ENCODE measurements at places on chromosomes 7 and 10. TPM values are rescaled to one million over a fixed set of nuclear protein-coding genes. Genes with fewer than 3 reads are reported as not detected.
A peak's percentile ranks its signal among the peaks of the same experiment; 100 is the strongest.

Gene OR6V1
- total RNA-seq: not detected

DNA sequence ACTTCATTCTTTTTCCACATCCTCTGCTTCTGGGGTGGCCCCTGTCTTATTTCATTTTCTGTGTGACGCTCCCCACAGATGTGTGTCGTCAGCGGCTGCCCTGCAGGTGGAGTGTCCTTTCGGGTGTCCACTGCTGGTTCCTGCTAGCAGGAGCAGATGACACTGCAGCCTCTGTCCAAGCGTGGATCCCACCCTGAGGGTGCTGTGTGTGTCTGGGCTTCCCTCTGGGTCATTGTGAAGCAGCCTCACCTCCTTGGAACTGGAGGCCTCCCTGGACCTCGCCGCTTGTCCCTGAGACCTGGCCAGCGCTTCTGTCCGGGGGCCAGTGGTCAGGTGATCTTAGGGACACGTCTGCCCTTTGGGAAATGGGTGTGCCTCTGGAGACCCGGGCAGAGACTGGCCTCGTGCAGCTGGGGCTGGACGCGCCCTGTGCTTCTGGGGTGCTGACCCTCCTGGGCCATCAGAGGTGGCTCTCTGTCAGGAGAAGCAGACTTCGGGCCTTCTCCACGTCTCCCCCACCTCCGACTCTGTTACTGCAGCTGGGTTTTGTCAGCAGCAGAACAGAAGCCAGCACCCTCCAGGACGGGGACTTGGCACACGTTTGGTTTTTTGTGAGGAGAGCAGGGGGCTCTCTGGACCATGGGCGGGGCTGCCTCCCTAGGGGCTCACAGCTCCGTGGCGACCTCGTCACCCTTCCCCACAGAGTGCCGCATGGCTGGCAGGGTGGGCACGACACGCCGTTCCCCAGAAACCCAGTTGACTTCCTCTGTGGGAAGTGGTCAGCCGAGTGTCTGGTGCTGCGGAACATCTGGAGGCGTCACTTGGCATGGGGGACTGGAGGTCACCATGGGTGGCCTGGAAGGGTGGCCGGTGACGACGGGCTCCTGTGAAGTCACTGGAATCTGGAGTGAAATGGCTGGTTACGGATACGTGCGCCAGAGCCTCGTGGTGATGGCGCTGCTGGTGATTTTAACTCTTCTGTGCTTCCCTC, 48.4 kb downstream of the INPP5A start:
- DNase-seq: no peak
- H3K4me3 ChIP-seq: peak overlapping the region; percentile 0
- peaks cover 61% of the 10 kb centered on the region for H3K4me1 ChIP-seq
- peak overlapping the region; percentile 14 for H3K27ac ChIP-seq

- H3K36me3 ChIP-seq: no peaks in the 10 kb centered on the region
- no peaks in the 10 kb centered on the region for H3K27me3 ChIP-seq
- no peak for DNase-seq
- H3K27ac ChIP-seq: no peak overlapping the region
- peaks cover 6% of the 10 kb centered on the region for H3K4me1 ChIP-seq
These were observed 102.5 kb upstream of the SAMD8 start for GRCh38 chr10:75008952-75009351.

DNA sequence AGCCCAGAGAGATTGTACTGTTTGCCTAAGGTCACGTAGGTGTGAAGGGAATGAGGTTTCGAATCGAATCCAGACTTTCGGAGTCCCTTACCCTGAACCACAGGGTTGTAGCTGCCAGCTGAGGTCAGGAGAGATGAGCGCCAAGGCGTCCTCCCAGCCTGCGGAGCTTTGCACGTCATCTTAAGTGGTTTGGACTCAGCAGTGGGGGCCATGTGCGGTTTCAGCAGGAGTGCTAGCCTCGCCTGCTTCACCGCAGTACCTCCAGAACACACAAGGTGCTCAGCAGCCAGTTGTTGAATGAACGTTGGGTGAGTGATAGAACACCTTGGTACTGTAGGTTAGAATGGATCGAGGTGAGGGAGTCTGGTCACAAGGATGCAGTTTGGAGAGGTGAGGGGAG, 74.9 kb upstream of the PPIF start:
- no peaks in the 10 kb centered on the region for H3K27me3 ChIP-seq
- H3K27ac ChIP-seq: no peak overlapping the region
- H3K4me3 ChIP-seq: no peak overlapping the region
- DNase-seq: no peak
- peaks cover 6% of the 10 kb centered on the region for H3K36me3 ChIP-seq
- peaks cover 58% of the 10 kb centered on the region for H3K4me1 ChIP-seq

DNA sequence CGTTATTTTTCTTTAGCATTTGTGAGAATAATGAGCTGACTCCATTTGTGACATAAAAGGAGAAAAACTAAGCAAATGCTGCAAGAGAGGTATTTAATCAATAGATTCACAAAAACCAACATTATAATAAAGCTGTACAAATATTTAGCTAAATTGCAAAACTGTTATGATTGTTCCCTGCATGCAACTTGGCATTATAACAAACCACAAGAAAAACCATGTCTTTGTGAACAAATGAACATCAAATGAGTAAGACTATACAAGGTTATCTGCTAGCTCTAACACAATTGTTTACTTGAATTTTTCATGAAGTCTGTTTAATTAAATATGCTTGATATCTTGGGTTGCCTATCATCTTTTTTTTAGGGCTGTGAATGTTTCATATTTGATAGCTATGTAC, 50.8 kb upstream of the PPP1R9A start:
- H3K36me3 ChIP-seq: no peaks in the 10 kb centered on the region
- no peaks in the 10 kb centered on the region for H3K4me1 ChIP-seq
- H3K27ac ChIP-seq: no peak overlapping the region
- H3K27me3 ChIP-seq: no peaks in the 10 kb centered on the region

- no peaks in the 10 kb centered on the region for H3K27me3 ChIP-seq
- no peaks in the 10 kb centered on the region for H3K4me1 ChIP-seq
- no peak for DNase-seq
- H3K4me3 ChIP-seq: no peak overlapping the region
- no peaks in the 10 kb centered on the region for H3K36me3 ChIP-seq
- no peak overlapping the region for H3K27ac ChIP-seq
These were observed 109.8 kb downstream of the MALRD1 start for GRCh38 chr10:19158358-19158757.

Gene ERVW-1
- not detected for total RNA-seq

DNA sequence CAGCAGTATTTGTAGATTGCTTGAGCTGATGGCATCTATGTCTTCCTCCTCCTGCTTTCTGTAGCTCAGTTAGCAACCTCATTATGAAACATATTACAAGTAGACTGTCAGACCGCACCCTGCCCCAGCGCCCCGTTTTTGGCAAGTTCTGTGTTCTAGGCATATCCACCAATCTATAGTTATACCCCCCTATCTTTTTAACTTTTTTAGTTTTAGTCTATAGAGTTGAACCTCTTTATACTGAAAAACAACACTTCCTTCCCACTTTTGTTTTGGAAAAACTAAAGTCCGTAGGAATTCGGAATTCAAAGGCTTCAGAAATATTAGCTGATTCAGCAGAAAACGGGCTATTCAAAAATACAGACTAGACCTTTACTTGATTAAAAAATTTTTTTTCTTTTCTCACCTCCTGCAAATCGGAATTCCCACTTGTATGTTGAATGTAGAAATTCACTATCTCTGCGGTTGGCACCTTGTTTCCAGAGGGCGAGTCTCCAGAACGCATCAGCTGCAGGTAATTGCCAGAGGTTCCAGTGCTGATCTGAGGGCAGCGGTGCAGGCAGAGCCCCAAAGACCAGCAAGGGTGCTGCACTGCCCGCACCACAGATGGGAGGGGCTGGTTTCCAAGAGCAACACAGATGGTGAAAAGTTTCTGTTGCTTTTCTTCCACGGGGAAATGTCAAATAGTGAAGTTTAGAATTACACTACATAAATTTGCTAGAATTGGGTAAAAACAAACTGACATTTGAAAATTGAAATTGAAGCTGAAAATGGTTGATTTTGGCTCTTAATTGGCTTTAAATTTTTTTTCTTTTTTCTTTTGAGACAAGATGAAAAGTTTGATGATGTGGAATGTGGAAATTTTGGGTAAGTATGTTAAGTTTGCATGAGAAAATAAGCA, 2.2 kb upstream of the FZD8 start:
- H3K27me3 ChIP-seq: no peaks in the 10 kb centered on the region
- peaks cover 14% of the 10 kb centered on the region for H3K4me1 ChIP-seq
- no peak for DNase-seq

DNA sequence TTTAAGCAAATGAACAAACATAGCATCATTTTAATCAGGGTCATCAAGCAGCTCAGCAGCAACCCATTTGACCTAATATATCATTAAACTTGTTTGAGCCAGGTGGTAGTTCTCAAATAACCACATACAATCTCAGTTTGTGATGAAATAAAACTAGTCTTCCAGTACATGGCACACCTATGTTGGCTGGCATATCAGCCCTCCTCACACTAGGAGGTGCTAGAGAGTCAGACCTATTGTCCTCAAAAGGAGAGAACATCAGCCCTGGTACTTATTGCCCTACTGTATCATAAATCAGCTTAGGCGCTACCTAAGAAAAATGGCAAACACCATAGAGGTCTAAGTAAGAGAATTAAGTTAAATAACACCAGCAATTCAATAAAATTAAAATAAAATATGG, 81.7 kb downstream of the CABCOCO1 start:
- no peaks in the 10 kb centered on the region for H3K4me1 ChIP-seq
- no peak for DNase-seq
- no peak overlapping the region for H3K27ac ChIP-seq
- H3K36me3 ChIP-seq: no peaks in the 10 kb centered on the region
- H3K27me3 ChIP-seq: no peaks in the 10 kb centered on the region

Gene CYP26A1
- total RNA-seq: not detected

GRCh38 chr7:83655951-83656556, 7.1 kb upstream of the SEMA3E start:
- no peak for DNase-seq
- H3K4me1 ChIP-seq: no peaks in the 10 kb centered on the region
- H3K27ac ChIP-seq: no peak overlapping the region
- H3K36me3 ChIP-seq: no peaks in the 10 kb centered on the region
- H3K4me3 ChIP-seq: no peak overlapping the region

GRCh38 chr10:79381804-79382221, 34.5 kb downstream of the PPIF start:
- no peak overlapping the region for H3K4me3 ChIP-seq
- no peak for DNase-seq
- H3K36me3 ChIP-seq: peaks cover 7% of the 10 kb centered on the region
- H3K27ac ChIP-seq: peak overlapping the region; percentile 68
- H3K4me1 ChIP-seq: peaks cover 31% of the 10 kb centered on the region

DNA sequence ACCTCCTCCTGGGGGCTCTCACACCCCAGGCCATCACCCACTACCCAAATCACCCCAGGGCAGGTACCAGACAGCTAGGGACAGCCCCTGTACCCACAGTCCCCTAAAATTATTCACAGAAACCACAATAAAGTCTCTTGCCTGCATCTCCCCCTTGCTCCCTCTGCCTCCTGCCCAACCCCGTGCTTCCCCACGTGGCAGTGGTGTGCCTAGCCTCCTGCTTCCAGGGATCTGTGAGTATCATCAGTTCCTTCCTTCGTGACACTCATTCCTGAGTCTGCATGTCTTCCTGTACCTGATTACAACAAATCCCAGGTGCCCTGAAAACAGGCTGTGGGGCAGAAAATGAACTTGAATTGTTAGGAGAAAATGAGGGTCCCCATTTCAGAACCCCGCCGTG, 61.5 kb downstream of the PRKAG2 start:
- no peaks in the 10 kb centered on the region for H3K4me1 ChIP-seq
- H3K27ac ChIP-seq: no peak overlapping the region
- no peaks in the 10 kb centered on the region for H3K36me3 ChIP-seq

Gene C7orf33
- total RNA-seq: not detected

DNA sequence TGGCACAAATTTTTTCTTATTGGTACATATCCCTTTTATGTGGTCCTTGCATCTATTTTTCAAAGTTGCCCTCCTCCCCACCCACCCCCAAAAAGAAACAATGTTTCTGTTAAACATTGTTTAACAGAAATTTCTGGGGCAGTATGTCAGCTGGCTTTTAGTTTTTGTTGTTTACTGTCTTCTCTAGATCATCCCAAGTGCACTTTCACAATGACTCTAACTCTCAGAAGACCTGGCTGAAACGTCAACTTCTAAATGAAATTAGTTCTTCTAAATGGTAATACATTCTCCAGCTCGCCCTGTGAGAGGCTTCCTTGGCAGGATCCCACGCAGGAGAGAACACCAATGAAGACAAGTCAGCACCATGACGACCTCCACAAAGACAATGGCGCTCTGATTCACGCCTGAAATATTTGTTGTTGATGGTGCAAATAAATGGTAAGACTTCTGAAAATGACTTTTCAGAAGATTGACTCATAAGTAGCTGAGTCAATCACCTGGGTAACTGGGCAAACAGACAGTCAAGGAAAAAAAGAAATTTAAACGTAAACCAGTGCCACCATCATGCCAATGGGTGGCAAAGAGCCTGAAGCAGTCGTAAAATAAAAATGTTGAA, 293.7 kb downstream of the FZD1 start:
- H3K36me3 ChIP-seq: no peaks in the 10 kb centered on the region
- H3K4me1 ChIP-seq: no peaks in the 10 kb centered on the region
- H3K27ac ChIP-seq: no peak overlapping the region
- H3K4me3 ChIP-seq: no peak overlapping the region
- no peak for DNase-seq
- no peaks in the 10 kb centered on the region for H3K27me3 ChIP-seq

Gene GNG11
- total RNA-seq: 7.6 TPM

DNA sequence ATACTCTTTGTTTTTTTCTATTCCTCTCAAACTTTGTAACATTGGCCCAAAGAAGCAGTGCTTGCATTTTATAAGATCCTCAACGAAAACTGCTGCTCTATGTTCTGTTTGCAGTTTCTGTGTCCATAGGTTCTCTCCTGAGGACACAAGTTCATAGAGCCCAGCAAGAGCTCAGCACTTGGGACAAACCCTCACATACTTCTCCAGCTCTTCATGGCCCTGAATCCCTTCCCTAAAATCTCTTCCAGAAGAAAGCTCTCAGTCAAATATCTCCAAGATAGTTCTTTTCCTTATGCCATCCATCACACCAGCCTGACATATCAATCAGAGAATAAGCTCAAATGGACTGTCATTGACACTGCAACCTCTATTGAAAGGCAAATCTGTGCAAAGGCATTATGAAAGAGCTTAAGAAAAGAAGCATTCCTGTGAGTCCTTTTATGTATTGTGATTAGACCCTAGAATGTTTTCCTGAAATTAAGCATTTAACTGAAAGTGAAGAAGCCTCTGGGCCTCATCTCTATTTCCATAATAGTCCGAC, 405.5 kb downstream of the ANKRD7 start:
- no peak for DNase-seq
- no peak overlapping the region for H3K4me3 ChIP-seq
- no peaks in the 10 kb centered on the region for H3K27me3 ChIP-seq
- H3K27ac ChIP-seq: no peak overlapping the region

DNA sequence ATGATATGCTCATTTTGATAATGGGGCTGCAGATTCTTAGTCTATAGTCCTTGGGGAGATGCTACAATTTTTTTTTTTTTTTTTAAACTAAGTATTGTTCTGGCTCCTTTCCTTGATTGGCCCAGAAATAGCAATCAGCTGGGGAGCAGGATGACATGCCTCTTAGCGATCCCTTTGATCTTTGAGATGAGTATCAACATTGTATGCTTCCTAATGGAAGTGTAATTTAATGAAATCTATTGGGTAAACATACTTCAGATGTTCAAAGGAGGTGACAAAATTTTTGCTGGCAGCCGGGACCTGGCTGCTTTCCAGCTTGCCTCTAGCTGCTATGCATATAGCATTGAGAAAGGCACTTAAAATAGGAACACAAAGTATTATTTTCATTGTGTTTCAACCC, 43.5 kb downstream of the VTI1A start:
- no peaks in the 10 kb centered on the region for H3K27me3 ChIP-seq
- no peak overlapping the region for H3K27ac ChIP-seq
- no peaks in the 10 kb centered on the region for H3K36me3 ChIP-seq
- DNase-seq: no peak
- H3K4me3 ChIP-seq: no peak overlapping the region

Gene KLF14
- 0.78 TPM for total RNA-seq

All from gastrocnemius medialis (tissue), 4 donors.